ENCODE measurements at places on chromosomes 4 and X.

GRCh38 chrX:68079961-68080360, 353.3 kb downstream of the OPHN1 start:
- no peak for DNase-seq

DNA sequence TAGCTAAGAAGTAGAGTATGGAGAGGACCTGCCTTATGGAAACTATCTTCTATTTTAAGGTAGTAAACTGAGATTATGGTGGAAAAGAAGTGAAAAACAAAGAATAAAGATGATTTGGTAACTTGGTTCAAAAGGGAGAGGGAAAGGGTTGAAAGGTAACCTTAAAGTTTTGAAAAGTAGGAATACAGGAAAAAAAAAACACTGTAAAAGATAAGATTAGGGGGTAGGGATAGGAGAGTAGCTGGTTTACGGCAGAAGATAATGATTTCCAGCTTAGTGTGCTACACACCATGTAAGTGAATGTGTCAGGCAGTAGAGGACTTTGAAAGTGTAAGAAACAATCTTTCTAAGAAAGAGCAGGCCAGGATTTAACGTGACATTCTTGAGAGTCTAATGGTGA, 35.3 kb downstream of the FAM13A start:
- DNase-seq: no peak

GRCh38 chrX:39998636-39999406, 98.9 kb downstream of the BCOR start:
- no peak for DNase-seq

GRCh38 chr4:10593130-10593529, 91.4 kb downstream of the CLNK start:
- no peak for DNase-seq

- DNase-seq: no peak
Measured at GRCh38 chr4:52164116-52164515, 113.0 kb downstream of the SPATA18 start.

DNA sequence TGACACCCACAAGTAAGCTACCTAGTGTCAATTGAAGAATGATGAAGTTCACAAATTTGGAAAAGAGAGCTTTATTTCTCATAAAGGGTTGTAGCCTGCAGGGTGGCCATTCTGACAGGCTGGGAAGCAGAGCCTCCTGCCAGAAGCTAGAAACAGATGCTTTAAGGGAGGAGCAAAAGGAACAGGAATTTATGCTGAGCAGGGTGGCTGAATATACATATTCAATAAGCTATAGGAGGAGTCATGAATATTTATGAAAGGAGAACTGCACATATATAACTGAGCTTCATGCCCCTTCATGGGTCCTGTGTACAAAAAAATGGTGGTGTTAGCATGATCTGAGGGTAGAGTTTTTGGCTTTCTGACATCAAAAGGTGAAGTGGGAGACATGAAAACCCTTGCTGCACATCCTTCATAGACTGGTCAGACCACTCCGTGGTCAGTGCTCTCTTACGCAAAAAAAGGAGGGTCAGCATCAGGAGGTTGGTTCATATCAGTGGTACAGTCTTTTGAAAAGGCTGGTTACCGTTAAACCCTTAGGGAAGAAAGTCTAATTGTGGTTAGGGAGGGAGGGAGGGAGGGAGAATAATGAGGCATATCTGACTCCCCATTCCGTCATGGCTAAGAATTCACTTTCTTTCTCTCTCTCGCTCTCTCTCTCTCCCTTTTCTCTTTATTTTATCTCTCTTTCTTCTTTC, 121.4 kb downstream of the LUZP4 start:
- DNase-seq: no peak

DNA sequence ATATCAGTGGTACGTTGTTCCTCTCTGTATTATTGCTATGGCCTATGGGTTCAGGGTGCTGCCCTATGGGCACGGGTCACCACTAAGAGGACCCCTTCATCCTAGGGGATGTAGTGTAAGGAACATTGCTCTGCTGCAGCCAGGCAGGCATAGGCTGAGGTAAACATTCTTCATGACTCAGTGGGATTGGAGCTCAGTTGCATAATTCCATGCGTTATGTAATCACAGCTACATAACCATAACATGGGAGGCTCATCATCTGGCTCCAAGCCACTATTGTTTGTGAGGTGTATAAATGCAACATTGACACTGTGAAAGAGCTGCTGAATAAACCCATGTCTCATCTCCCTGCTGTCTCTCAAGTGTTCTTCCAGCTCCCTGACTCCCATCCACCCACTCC, 375.2 kb downstream of the MAGEE1 start:
- no peak for DNase-seq

DNA sequence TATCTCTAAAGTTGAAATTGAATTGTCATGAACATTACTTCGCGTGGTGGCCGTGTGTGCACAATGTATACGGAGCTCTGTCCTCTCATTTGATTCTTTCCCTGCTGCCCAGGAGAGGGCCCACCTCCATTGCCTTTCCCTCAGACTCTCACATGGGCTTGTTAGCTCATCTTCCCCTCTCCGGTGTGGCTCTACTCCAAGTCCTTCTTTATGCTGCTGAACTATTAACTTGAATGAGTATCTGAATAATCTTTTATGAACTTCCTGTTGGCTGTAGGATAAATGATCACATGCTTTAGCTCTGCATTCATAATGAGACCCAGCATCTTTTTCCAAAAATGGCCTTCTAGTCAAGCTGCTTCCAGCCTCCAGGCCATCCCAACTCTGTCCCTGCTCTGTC, 68.8 kb upstream of the CLNK start:
- no peak for DNase-seq

- no peak for DNase-seq
Measured at GRCh38 chr4:169115897-169116254, 105.8 kb upstream of the CBR4 start.

GRCh38 chrX:65575022-65575421, 40.4 kb upstream of the LAS1L start:
- DNase-seq: no peak

Measured in GM12865 (cell line).